ENCODE measurements at places on chromosomes 7 and 10. TPM values are rescaled to one million over a fixed set of nuclear protein-coding genes. Genes with fewer than 3 reads are reported as not detected.

- DNase-seq, result no peak
These were observed 557.5 kb upstream of the PCDH15 start for GRCh38 chr10:55358539-55358938.

DNA sequence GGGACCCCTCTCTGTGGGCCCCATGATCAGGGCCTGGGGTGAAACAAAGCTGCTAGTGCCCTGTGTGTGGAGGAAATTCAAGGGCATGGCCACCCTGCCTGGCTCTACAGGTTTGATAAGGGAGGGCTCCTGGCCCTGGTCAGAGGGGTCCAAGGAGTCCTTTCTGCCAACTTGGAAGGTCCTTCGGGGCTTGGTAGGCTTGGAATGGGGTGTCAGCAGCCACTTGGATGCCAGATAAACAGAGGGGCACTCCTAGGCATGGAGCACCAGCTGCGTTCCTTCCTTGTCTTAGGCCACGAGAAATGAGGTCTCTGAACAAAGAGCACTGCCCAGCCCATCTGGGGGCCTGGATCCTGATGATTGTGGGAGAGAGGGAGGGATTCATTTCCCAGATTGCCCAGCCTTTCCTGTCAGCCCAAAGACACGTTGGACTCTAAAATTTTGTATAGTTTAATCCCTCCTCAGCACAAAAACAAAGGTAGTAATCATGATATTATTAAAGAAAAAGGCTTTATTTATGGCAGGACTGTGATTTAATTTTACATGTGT lies 5.1 kb downstream of the MTURN start:
- DNase-seq, result no peak

DNA sequence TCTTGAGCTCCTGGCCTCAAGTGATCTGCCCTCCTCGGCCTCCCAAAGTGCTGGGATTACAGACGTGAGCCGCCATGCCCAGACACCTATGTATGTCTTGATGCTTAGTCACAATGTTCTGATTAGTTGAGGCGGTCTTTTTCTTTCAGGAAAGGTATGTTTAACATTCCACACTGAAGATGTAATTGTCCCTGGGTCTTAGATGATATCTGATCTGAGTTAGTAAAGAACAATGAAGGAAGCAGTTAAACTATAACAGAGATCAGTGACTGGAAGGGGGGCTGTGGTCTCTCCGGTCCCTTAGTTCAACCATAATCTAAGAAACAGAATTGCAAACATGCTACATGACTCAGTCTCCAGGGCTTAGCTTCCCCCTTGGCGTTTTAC lies 31.5 kb upstream of the SH2D4B start:
- DNase-seq, result no peak

OR2A42 gene
- polyA plus RNA-seq, result 0.04 TPM

DNA sequence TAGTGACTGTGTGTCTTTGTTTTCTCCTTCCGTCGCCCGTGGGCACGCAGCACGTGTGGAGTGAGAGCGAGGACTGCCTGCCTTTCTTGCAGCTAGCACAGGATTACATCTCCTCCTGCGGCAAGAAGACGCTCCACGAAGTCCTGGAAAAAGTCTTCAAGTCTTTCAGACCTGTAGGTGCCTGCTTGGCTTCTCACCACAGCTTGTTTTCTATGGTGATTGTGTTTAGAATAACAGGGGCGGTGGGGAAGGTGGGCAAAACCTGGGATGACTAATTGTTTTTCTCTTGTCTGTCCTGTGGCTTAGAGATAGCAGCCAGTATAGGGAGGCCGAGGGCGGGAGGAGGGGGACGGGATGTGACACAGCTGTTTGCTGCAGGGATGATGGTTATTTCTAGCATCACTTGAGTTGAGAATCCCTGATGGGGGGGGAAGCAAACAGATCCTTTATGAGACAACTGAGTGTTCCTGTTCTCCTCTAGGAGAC lies 11.4 kb downstream of the MTURN start:
- no peak for DNase-seq

- no peak for DNase-seq
These were observed 41.0 kb downstream of the CNPY1 start for GRCh38 chr7:155505422-155505793.

PDE6C gene
- 0.06 TPM for polyA plus RNA-seq

DNA sequence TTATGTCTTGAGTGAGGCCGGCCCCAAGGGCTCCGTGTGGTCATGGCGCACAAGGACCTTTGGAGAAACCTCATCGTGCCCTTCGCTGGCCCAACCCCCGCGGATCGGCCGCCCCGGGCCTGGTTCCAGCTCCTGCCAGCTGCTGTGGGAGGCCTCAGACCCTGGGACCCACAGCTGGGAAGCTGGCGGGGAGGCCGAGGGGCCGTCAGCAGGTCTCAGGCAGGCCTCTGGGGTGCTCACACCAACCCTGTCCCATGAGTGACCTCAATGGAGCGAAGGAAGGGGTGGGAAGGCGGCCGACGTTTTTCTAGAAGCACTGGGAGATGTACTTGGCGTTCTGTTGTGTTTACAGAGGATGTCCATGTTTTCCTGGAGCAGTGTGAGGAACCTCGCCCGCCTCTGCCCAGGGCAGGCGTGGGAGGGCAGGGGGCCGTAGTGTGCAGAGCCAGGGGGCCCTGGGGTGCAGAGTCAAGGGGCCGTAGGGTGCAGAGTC lies 18.6 kb upstream of the ADGRA1 start:
- DNase-seq, result no peak

All from urinary bladder (tissue), 4 donors.